ENCODE measurements at places on chromosomes 16 and 17. TPM values are rescaled to one million over a fixed set of nuclear protein-coding genes. Genes with fewer than 3 reads are reported as not detected.

DNA sequence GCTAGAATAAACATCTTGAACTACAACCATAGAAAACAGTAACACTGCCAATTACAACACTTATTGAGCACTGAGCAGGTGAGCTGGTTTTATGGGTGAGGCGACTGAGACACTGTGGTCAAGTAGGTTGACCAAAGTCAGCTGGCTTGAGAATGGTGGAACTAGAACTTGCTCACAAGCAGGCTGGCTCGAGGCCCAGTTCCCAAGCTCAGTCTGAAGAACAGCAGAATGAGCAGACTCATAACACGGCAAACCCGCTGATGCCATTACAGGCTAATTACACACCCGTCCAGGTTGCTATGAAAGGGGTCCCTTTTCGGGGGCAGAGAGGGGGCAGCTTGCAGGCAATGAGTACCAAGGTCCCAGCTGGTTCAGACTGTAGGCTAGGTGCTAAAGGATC lies 6.5 kb downstream of the ZZEF1 start:
- no peak for ATAC-seq

KRT40 gene
- total RNA-seq = not detected

MAF gene
- total RNA-seq = 173 TPM

- no peak for ATAC-seq
Observed at GRCh38 chr17:42632949-42633444, 23.5 kb downstream of the TUBG1 start.

- peak; percentile 28 for ATAC-seq
Observed at GRCh38 chr16:72657791-72658190, 390.1 kb downstream of the ZFHX3 start.

COL1A1 gene
- total RNA-seq = 0.37 TPM

PIK3R5 gene
- 78.6 TPM for total RNA-seq

DNA sequence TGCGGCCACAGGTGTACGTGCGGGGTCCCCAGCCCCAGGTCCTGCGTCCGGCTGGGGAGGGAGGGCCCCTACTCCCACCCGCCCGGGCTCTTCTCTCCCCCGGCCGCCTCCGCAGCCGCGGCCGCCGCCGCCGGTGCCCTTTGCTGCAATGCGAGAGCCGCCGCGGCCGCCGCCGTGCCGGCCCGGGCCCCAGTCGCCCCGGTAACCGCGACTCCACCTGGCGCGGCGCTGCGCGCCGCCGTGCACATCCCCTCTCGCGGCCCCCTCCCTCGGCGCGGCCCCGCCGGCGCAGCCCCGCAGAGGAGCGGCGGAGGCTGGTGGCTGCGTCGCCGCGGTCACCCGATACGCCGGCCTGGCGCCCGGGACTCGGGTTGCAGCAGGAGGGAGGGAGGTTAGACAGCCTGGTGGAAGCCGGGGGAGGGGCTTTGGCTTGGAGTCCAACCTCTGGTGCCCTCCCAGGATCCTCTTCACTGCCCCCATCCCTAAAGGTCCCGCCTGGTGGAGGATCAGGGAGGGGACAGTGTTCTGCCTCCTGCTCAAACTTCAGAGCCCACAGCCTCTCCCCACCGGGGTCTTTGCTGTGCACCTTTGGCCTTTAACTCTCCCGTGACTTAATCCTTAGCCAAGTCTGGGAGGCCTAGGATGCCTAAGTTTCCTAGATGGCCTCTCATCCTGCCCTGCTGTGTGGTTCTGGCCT lies 32.9 kb downstream of the SRCIN1 start:
- ATAC-seq = no peak

- no peak for ATAC-seq
Observed at GRCh38 chr16:86566601-86566965, at the start of gene FOXC2. Gene FOXC2 (plus strand): TSS chr16:86566829. CDS start chr16:86567336, 507 bp downstream.

DNA sequence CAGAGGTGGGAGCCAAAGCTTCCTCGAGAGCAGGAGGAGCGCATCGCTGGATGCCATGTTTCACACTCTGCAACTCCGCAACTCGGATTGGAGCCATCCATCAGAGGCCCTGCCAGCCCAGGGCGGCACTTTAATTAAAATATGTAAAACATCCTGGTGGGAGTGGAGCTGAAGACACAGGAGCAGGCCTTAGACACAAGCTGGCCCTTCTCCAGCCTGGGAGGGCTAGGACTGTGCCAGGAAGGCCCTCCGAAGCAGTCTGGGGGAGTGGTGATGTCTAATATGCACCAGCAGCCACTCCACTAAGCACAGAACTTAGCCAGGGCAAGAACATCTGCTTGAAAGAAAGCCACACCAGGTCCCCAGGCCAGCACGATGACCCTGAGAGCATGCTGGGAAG lies 5.8 kb upstream of the CCDC182 start:
- no peak for ATAC-seq

- peak; percentile 42 for ATAC-seq
Observed at GRCh38 chr16:2776500-2777139, 460 bp downstream of the ELOB start.

GRCh38 chr17:79874329-79874981 lies 35.2 kb upstream of the CBX4 start:
- peak; percentile 32 for ATAC-seq

DNA sequence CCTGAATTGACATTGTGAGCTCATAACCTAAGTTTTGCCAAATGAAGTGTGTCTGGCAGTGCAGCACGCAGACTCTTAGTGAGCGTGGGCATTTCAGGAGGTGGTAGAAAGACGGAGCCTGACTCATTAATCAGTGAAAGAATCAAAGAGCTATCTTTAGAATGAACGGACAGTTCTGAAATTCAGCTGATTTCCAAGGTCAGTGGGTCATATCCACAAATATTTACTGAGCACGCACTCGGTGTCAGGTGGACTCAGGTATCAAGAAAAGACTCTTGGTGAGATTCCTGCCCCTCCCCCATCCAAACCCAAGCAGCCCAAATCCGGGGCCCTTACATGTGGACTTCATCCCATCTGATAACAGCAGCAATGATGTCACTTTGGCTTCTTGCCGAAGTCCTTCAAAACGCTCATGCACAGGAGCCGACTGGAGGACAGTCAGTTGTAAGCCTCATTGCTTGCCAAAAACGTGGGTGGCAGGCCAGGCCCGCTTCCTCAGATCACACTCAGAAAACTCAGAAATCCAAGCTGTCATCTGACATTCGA lies 185.8 kb downstream of the HS3ST3A1 start:
- no peak for ATAC-seq

DNA sequence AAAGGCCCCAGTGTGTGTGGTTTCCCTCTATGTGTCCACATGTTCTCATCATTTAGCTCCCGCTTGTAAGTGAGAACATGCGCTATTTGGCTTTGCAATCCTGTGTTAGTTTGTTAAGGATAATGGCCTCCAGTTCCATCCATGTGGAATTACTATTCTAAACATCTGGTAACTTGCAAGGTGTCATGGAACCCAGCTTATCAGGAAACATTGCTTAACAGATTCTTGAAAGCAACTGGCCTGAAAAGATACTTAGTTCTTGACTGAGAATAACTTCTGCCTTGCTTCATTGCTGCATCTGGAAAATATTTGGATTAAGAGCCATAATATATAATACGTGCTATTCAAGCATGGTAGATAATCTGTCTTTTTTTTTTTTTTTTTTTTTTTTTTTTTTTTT lies 27.8 kb downstream of the PAFAH1B1 start:
- ATAC-seq = no peak

TBC1D3K gene
- total RNA-seq = not detected

DNA sequence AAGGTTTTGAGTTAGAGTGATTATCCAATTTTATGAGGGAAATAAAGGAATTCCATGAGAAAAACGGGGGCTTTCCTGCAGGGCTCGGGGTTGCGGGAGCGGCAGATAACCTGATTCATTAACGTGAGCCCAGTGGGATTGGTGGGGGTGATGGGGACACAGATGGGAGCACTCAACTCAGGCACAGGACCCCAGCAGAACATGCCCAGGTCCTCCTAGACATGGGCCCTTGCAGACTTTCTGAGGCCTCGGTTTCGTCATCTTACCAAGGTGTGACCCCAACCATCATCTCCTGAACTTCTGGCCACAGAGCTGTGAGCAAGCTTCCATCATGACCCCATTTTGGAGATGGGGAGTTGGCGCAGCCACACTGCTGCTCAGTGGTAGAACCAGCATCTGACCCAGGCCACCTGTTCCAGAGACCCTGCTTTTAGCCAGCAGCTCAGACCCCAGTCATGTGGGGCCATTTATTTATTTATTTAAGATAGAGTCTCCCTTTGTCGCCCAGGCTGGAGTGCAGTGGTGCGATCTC lies 22.3 kb downstream of the CARHSP1 start:
- no peak for ATAC-seq

UTP4 gene
- 112 TPM for total RNA-seq

- no peak for ATAC-seq
Observed at GRCh38 chr17:59508999-59509625, 56.3 kb upstream of the DHX40 start.

- no peak for ATAC-seq
Observed at GRCh38 chr16:14366447-14366846, 263.6 kb downstream of the PARN start.

CMTM4 gene
- 3.2 TPM for total RNA-seq

- peak; percentile 4 for ATAC-seq
Observed at GRCh38 chr17:73091770-73092522, 542 bp downstream of the SLC39A11 start.

BRICD5 gene
- total RNA-seq = 6.9 TPM

NUPR1 gene
- total RNA-seq = not detected

SLC16A6 gene
- 5.5 TPM for total RNA-seq

DNA sequence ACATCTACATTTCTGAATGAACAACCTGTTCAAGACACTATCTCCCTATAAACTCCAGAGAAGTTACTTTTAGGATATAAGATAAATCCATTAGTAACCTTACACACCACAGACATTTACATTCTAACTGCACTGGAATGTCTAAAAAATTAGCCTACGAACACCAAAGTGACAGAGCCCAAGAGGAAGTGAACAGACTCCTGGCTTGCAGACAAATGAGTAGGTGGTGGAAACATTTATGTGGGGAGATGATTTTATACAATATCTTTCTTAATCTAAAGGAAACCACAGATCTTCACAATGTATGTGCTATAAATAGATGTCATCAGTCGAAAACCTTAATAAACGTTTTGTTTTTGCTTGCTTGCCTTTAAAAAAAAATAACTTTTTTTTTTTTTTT lies 18.8 kb downstream of the ZNF652 start:
- ATAC-seq = peak; percentile 56

- no peak for ATAC-seq
Observed at GRCh38 chr16:732936-733335, 6.0 kb downstream of the HAGHL start.

MEIOC gene
- total RNA-seq = 0.58 TPM

GRCh38 chr17:68812876-68813584 lies 142.2 kb downstream of the ABCA8 start:
- no peak for ATAC-seq

DNA sequence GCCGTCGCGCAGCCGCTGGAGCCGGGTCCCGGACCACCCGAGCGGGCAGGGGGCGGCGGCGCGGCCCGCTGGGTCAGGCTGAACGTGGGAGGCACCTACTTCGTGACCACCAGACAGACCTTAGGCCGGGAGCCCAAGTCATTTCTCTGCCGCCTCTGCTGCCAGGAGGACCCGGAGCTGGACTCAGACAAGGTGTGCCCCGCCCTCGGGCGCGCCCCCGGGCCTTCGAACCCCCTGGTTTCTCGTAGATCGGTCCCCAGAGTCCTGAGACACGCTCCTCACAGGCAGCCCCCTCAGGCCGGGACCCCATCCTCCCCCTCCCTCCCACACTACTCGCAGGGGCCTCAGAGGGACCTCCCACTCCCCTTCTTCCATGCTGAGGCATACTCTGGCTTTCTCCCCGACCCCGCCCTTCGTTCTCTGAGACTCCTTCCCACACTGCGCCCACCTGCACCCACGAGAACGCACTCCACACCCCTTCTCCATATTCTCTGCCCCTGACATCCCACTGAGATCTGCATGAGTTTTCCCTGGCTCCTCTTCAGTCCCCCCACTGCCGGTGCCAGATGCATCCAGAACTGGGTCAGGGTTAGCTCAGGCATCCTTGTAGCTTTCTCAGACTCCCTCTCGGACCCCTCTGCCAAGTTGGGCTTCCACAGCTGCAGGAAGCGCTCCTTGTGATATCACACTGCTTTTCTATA lies 523 bp downstream of the KCTD2 start:
- ATAC-seq = peak; percentile 3
